ENCODE measurements at places on chromosomes 7 and 10.
A peak's percentile ranks its signal among the peaks of the same experiment; 100 is the strongest.

DNA sequence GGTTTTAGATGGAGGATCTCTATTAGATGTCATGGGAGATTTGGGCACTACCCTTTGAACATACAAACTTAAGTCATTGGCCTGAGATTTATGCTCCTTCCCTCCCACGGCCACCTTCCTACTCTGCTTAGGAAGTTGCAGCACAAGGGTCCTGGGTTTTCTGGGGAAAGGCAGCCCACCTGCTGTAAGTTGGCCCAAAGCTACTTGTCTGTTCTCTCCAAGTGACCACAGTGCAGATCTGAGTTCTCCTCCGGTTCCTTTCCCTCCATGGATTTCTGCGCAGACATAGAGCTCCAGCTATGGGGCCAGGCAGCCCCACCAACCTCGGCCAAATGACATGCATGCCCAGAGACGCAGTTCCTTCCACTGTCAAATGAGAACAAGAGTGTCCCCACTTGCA is 12.8 kb upstream of the C10orf53 start:
- H3K4me3 ChIP-seq: no peak overlapping the region
- no peak for DNase-seq
- no peaks in the 10 kb centered on the region for H3K27me3 ChIP-seq
- no peak overlapping the region for H3K27ac ChIP-seq

GRCh38 chr10:70348228-70348850 is 34.1 kb downstream of the LRRC20 start:
- no peaks in the 10 kb centered on the region for H3K36me3 ChIP-seq
- H3K27me3 ChIP-seq: no peaks in the 10 kb centered on the region
- no peak overlapping the region for H3K27ac ChIP-seq
- peak; percentile 11 for DNase-seq

DNA sequence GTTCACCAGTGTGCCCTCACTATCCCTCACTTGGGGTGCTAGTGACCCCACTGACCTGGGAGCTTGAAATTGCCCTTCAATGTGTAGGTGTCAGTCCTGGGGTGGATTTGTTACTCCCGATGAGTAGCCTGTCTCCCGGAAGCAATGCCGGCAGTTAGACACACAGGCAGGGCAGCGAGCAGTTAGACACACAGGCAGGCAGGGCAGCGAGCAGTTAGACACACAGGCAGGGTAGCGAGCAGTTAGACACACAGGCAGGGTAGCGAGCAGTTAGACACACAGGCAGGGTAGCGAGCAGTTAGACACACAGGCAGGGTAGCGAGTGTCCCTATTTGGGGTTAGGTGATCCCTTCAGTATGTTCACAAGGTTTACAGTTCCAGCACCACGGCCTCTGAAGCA is 44.0 kb downstream of the VWA2 start:
- no peak overlapping the region for H3K4me3 ChIP-seq
- no peak overlapping the region for H3K27ac ChIP-seq
- no peaks in the 10 kb centered on the region for H3K27me3 ChIP-seq
- no peaks in the 10 kb centered on the region for H3K4me1 ChIP-seq
- H3K36me3 ChIP-seq: no peaks in the 10 kb centered on the region

DNA sequence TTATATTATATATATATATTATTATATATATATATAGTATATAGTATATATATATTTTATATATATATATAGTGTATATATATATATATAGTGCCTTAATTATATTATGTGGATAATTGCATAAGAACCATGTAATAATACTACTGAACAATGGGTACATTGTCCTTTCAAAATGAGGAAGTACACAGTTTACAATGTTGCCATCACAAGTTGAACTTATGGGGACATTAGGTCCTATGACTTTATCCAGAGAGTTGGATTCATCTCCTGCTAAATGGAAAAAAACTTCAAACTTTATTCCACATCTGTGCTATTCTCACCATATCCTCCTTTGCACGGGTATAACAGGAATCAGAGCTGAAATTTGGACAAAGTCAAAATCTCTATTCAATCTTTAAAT is 105.0 kb upstream of the AGR3 start:
- no peak overlapping the region for H3K27ac ChIP-seq
- H3K4me3 ChIP-seq: no peak overlapping the region
- H3K36me3 ChIP-seq: no peaks in the 10 kb centered on the region
- no peak for DNase-seq

GRCh38 chr10:92024700-92025099 is 101.1 kb downstream of the BTAF1 start:
- H3K36me3 ChIP-seq: peaks cover 8% of the 10 kb centered on the region
- no peak overlapping the region for H3K27ac ChIP-seq
- DNase-seq: no peak
- no peak overlapping the region for H3K4me3 ChIP-seq
- no peaks in the 10 kb centered on the region for H3K4me1 ChIP-seq
- H3K27me3 ChIP-seq: no peaks in the 10 kb centered on the region

DNA sequence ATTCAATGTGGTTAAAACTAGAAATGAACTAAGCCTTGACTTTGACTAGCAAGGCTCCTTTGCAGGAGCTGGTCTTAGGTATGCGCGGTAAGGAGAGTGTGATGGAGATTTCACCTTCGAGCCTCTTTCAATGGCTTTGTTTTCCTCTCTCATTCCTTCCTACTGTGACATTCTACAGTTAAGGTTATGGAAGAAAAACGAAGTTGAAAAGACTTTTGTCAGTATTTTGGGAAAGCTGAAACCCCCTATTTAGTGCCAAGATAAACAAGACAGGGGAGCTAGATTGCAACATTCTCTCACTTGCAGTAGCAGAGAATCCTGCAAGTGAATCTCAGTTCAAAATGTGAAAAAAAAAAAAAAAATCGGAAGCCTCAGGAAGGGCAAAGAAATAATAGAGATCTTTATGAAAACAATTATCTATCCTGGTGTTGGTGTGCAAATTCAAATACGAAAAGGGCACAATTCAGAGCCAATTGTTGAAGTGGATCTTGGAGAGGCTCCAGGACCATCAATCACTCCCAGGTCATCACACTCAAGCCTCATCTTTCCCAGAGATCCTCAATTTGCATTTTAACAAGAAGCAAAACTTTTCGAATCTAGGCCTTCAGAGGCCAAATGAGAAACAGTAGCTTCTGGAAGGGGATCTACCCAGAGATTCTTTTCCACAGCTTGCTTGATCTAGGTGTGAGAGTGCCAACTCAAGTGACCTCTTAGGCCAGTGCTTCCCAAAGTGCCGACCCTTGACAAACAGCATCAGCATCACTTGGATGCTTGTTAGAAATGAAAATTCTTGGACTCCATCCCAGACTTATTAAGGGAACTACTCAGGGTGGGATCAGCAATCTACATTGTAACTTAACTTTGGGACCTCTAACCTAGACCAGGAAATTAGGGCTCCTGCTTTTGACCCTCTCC is 163.8 kb downstream of the INHBA start:
- H3K4me1 ChIP-seq: no peaks in the 10 kb centered on the region
- no peak overlapping the region for H3K4me3 ChIP-seq
- H3K27ac ChIP-seq: no peak overlapping the region
- DNase-seq: no peak

GRCh38 chr7:38040831-38041230 is 120.4 kb downstream of the EPDR1 start:
- H3K4me1 ChIP-seq: no peaks in the 10 kb centered on the region
- H3K27ac ChIP-seq: no peak overlapping the region
- H3K36me3 ChIP-seq: no peaks in the 10 kb centered on the region
- H3K27me3 ChIP-seq: no peaks in the 10 kb centered on the region

- H3K27ac ChIP-seq: no peak overlapping the region
- DNase-seq: no peak
- H3K4me1 ChIP-seq: no peaks in the 10 kb centered on the region
- H3K27me3 ChIP-seq: no peaks in the 10 kb centered on the region
- no peak overlapping the region for H3K4me3 ChIP-seq
Observed at GRCh38 chr7:18262058-18262457, 233.5 kb upstream of the HDAC9 start.

DNA sequence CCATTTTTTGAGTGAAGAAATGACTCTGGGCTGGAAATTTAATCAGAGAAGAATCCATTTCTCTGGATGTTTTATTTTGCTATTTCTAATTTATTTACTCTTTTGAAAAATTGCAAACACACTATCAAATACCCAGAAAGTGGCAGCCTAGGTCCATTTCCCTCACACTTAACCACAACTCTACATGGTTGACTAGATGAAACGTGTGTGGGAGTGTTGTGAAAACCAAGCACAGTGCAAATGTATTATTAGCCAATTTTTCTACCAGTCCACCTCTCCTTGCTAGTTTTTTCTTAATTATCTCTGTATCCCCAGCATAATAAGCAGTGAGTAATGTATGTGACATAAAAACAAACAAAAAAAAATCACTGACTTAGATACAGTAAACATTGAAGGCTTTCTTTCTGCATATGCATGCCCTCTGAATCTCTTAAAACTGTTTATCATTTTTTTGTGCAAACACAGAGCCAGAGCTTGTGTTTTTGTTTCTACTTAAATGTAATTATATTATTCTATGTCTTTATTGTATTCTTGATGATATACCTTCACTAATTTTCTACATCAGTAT is 30.9 kb downstream of the SCIN start:
- no peaks in the 10 kb centered on the region for H3K4me1 ChIP-seq
- no peak overlapping the region for H3K4me3 ChIP-seq
- no peaks in the 10 kb centered on the region for H3K27me3 ChIP-seq
- no peak for DNase-seq
- H3K36me3 ChIP-seq: no peaks in the 10 kb centered on the region

DNA sequence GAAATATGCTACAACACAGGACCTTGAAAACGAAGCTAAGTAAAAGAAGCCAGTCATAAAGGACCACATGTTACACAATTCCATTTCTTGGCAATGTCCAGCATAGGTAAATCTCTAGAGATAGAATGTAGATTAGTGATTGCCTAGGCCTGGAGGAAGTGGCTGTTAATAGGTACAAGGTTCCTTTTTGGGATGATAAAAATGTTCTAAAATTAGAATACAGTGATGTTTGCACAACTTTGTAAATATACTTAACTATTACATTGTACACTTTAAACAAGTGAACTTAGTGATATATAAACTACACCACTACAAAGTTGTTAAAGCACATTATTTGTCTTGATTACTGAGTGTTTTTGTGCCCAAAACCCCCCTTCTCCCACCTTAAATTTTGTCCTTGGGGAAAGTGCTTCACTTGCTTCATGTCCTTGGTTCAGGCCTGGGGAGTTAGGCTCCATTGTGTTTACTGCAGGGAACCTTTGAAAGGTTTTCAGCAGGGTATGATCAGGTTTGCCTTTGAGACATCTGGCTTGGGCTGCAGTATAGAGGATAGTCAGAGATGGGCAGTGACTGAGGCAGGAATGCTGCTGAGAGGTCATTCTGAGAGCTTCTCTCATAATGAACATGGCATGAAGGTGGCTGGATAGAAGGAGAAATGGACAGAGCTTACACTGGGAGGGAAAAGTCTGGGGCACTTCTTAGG is 1052.6 kb downstream of the REEP3 start:
- peaks cover 6% of the 10 kb centered on the region for H3K4me1 ChIP-seq
- H3K27ac ChIP-seq: no peak overlapping the region
- H3K27me3 ChIP-seq: no peaks in the 10 kb centered on the region
- no peak overlapping the region for H3K4me3 ChIP-seq
- H3K36me3 ChIP-seq: no peaks in the 10 kb centered on the region
- no peak for DNase-seq

DNA sequence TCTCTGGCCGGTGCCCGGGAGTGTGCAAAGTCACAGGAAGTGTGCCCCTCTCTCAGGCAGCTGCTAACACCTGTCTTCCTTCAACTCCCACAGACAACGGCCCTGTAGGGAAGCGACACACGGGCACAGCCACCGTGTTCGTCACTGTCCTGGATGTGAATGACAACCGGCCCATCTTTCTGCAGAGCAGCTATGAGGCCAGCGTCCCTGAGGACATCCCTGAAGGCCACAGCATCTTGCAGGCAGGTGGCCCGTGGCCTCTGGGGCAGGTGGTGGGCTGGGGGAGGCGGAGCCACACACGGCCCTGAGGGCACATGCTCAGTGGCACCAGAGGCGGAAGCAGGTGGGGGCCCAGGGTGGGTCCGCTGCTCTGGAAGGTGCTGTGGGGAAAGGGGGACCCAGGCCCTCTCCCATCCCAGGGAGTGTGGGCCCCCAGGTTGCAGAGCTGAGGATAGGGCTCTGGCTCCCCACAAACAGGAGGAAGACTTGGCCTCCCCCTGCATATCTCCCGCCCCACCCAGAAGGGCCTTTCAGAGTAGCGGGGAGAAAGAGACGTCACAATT is 6.9 kb downstream of the C10orf105 start:
- no peak for DNase-seq
- H3K4me1 ChIP-seq: peaks cover 9% of the 10 kb centered on the region
- no peaks in the 10 kb centered on the region for H3K36me3 ChIP-seq
- peak overlapping the region; percentile 68 for H3K27ac ChIP-seq

Data from pancreas (tissue), 10 donors.